ENCODE measurements at places on chromosomes 1 and 21.

DNA sequence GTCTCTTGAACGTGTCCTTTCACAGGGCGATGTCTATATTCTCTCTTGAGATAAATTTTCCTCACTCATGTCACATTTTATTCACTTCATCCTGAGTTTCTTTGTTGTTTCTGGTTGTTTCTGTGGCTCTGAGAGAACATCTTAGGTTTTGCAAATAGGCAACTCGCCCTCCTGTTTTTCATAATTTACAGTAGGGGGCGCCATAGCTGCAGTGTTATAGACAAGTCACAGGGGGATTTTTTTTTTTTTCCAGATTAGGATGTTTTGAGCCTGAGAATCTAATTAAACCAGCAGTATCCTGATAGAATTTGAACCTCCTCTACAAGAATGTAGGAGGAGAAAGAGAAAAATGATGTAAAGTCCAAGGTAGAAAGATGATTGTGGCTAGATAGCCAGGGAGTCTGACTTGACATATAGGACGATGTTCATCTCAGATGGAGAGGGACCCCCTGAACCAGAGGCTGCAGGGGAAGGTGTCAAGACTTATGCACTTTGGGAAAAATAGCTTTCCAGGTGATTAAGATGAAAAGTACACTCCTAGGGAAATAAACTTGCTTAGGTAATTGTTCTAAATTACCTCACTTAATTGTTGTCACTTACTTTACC, 76.3 kb downstream of the ZP4 start:
- DNase-seq, result no peak

- no peak for DNase-seq
These were observed 593 bp upstream of the CD53 start for GRCh38 chr1:110872366-110872744.

GRCh38 chr1:235642943-235643371, 6.6 kb downstream of the GNG4 start:
- no peak for DNase-seq

DNA sequence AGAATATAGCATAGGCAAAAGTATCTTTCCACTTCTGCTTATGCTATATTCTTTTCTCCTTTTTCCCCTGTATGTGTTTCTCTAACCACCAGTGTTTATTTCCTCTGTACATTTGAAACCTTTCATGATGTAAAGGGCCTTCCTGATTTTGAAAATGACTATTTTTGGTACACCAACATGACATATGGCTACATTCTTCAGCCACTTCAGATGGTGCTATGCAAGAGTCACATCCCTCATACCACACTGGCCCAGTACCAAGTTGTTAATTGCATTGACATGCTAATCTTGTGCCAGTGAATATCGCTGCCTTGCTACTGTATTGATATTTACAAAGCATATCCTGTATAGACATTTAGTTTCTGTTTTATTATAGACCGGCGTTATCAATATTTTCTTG, 408.7 kb downstream of the NCAM2 start:
- no peak for DNase-seq

DNA sequence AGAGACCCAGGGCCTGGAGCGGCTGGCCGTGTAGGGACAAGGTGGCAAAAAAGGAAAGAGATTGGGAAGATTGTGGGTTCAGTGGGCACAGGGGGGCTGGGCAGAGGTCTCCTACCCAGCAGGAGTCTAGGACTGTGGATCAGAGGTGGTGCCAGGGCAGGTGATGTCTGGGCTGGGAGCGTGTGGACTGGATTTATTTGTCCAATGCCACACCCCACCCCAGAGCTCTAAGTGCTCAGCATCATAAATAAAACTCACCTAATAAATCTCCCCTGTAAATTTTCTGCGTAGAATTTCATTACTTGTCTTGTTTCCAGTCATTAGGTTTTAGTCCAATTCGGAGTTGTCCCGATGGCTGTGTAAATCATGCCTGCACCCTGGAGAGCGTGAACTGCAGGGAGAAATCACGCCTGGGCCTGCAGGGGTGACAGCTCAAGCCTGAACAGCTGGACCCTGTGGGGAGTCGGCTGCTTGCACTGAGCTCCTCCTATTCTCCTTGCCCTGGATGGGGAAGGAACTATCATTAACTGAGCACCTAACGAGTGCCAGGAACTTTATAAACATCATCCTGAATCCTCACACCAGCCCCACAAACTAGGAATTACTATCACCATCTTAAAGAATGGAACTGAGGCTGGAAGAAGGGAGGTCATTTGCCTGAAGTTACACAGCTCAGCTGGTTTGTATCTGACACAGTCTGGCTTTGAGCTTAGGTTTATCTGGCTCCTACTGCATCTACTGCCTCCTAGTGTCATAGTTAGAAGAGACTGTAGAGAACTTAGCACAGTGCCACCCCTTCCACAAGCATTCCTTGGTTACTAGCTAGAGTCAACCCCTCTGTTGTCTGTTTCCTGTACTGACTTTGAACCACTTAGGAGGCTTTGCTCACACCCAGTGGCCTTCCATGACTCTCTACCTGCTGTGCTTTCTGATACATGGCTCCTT, 25.0 kb upstream of the POU3F1 start:
- DNase-seq, result no peak

DNA sequence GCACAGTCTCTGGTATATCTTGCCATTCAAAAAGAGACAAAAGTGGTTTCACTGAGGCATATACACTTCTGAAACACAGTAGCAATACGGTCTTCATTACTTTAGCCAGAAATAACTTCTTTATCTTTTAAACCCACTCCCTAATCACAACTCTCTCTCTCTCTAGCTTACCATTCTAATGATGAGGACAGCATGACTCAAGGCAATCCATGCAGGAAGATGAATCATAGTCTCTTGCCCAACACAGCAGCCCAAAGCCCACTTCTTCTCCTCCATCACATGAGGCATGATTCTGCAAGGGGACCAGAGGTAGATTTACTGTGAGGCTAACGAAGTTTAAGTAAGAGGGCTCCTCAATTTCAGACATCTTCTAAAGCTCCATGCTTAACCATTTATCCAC, 285.0 kb upstream of the NR5A2 start:
- no peak for DNase-seq

Measured in cerebellar nuclear complex (tissue), 1 donor.